Hypothalamus (tissue), 51 donors: ENCODE measurements at places on chromosomes 12 and 14.

GRCh38 chr12:11923067-11923466 is 147.7 kb upstream of the BCL2L14 start:
- DNase-seq, result no peak

GRCh38 chr12:124749725-124750124 is 113.9 kb downstream of the SCARB1 start:
- no peak for DNase-seq

DNA sequence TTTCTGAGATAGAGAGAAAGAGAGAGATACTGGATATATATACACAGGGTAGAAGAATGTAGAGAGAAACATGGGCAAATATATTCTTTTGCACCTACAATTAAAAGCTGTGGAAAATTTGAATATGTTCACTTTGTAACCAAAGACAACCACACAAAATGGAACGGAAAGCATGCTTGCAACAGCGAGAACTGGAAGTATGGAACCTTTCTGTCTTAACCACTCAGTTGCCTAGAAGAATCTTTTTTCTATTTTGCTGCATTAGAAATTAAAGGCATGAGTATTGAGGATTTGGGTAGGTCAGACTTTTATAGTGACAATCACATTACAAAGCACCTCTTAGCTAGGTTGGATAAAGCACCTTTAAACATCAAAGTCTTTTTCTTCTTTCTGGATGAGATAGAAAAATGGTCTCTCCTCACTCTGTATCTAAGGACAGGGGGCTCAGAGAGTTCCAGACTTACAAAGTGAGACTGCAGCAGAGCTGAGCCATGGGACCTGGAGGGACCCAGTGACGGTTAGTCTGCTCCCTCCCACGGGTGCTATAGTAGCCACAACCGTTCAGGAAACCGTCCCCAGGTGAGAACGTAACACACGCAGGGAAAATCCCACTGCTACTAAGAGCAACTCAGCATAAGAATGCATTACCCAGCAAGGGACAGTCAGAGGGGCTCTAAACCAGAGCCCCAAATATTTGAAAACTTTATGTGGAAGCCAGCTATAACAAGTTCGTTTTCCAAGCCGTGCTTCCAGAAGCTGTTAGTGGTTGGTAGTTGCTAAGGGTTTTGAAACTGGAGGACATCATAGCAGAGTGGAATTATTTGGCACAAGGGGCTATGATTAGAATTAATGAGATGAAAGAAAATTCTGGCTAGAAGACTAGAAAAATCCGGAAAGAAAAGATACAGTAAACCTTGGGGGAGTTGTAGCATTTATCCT is 97.1 kb downstream of the DAD1 start:
- no peak for DNase-seq

- no peak for DNase-seq
These were observed 161.7 kb upstream of the PARP11 start for GRCh38 chr12:4034921-4035320.

DNA sequence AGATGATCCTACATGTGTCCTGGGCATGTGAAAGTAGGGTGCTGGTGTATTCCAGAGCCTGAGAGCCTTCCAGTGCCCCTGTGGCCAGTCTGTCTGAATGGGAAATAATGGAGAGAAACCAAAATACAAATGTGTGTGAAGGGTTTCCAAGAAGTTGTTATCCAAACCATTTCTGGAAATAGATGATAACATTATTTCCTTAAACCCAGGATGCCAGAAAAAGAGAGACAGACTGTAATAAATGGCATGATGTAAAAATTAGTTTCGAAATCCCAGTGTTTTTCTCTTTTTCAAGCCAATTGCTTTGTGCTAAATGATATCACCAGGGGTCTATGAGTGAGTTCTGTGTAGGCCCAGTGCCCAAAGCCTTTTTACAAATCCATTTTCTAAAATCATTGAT is 175.3 kb downstream of the PHLDA1 start:
- no peak for DNase-seq

- peak; percentile 23 for DNase-seq
These were observed 194.9 kb upstream of the OR4E1 start for GRCh38 chr14:21868442-21869046.

DNA sequence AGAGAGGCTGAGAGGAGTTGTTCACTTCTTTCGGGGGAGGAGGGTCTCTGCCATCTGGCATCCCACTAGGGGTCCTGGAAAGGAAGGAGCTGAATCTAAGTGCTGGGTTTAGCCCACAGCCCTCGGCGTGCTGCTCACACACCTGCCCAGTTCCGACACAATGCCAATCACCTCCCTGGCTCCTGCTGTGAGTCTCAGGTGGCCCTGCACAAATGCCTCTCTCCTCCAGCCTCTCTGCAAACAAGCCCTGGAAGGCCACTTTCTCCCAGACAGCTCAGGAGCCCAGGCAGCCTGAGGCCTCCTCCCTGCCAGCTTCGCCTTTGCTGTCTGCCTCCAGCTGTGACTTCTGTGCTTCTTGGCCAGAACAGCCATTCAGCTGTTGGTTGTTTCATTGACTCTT is 51.2 kb downstream of the SMIM41 start:
- no peak for DNase-seq

GRCh38 chr12:113936460-113936859 is 29.7 kb downstream of the RBM19 start:
- DNase-seq, result no peak

DNA sequence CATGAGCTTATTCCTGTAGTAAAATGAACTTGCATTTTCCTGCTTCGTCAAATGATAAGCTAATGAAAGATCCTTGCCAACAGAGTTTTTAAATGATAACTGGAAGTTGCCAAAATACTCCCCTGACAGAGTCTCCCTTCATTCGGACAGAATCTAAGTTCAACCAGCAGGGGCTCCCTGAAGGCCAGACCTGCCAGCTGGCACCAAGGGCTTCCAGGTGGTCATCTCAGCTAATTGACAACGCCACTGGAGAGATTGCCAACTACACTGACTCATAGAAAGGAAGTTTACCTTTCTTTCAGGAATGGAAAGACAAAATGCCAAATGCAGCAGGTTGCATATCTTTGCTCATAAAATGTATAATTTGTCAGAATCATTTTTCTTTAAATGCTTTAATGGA is 462.8 kb downstream of the GXYLT1 start:
- DNase-seq, result no peak

- no peak for DNase-seq
These were observed 25.1 kb upstream of the KRT77 start for GRCh38 chr12:52728374-52728773.

- no peak for DNase-seq
These were observed 19.7 kb downstream of the PTPN21 start for GRCh38 chr14:88535149-88535548.

DNA sequence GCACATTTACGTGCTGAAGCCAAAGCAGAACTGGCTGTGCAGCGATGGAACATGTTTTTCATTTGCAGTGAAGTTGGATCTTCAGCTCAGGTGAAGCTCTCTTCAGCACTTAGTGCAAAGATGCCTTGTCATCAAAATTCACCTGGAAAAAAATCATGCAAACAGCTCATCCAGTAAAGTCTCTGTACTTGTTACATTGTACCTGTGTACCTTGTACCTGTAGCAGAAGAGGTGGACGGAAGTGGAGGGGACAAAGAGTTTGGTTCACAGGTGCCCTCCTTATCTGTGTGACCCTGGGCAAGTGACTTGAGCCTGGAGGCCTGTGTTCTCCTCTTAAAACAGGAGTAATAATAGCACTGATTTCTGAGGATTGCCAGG is 54.0 kb downstream of the ADGRD1 start:
- DNase-seq, result no peak

GRCh38 chr14:42378274-42378673 is 771.6 kb downstream of the LRFN5 start:
- no peak for DNase-seq

DNA sequence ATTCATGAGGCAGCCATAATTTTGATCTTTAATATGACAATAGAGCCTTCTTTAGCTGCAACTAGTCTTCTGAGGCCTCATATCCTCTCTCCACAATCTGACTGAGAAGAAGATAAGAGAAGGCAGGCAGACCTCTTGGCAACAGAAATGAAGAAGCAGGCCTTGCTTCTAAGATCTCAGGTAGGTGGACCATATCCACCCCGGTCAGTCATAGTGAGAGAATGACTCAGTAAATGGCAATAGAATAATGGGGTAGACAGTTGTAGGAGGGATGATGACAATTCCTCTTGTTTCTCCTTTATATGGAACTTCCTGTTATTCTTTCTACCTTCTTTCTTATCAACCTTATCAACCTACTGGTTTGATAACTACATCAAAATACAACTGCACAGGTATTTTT is 246.7 kb upstream of the G2E3 start:
- no peak for DNase-seq

DNA sequence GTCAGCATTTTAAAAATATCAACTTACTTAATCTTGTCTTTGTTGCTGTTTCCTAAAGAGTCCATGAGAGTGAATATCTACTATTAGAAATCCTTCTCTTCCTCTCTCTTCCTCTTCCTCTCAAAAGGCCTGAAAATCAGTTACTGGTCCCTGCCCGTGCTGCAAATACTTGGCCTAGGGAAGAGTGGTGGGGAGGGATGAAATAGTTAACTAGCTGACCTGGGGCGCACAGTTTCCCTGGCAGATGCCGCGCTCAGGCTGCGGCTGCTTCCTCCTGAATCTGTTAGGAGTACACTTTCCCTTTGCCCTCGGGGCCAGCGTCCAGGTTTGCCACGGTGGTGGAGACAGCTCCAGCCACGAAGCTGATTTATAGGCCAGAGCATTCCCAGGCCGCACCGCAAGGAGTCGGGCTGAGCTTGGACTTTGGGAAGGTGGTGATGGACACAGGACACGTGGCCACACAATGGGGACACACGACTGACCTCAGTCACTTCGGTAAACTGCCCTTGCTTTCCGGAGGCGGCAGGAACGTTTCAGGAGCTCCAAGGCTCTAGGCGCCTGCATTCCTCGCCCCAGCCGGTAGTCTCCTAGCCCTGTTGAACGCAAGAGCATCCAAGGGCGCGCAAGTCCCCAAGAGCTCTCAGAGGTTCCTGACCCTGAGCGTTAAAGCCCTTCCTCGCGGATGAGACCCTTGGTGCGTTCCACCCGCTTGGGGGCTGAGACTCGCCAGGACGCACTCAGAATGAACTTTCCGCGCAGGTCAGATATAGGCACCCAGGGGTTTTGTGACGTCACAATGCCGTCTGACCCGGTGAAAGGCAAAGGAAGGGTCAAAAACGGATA is 7.1 kb upstream of the ASCL1 start:
- no peak for DNase-seq

DNA sequence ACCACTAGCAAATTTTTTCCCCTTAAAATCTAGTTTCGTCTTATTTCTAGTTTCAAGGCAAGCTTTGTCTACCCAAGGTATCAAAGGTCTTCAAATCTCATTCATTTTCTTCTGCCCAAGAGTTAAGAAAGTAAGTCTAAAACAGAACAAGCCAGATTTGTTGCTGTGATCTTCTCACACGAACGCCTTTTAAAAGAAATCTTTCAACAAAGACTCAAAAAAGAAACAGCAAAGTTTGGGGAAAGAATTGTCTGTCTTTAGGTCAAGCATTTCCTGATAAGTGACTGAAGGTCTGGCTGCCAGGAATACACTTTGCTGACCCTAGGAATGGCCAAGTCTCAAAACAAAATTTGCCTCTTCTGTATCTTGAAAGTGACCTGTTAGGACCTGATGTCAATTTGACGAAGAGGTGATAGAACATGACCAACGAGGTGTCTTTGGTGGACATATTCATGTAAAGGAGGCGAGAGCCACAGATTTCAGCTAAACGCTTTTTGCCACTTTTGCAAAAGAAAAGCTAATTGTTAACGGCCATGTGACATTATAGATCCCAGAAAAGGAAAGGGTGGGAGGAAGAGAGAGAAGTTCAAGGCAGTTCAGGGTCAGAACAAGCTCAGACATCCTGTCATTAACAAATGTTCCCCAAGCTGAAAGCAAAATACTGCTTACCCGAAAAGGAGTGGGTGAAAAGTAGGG is 1.7 kb downstream of the CDK17 start:
- no peak for DNase-seq

DNA sequence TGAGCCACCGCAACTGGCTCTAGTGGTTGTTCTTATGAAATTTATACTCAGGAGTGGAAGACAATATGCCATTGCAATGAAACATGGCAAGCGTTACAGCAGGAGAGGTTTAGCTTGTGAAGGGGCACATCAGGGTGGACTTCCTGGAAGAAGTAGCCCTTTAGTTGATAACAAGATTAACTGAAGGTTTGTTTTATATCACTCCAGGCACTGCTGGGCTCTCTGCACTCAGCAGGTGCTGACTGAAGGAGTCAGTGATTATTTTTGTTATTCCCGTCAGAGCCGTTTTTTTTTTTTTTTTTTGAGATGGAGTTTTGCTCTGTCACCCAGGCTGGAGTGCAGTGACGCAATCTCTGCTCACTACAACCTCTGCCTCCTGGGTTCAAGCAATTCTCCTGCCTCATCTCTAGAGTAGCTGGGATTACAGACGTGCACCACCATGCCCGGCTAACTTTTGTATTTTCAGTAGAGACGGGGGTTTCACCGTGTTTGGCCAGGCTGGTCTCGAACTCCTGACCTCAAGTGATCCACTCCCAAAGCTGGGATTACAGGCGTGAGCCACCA is 17.6 kb upstream of the GPR68 start:
- no peak for DNase-seq

DNA sequence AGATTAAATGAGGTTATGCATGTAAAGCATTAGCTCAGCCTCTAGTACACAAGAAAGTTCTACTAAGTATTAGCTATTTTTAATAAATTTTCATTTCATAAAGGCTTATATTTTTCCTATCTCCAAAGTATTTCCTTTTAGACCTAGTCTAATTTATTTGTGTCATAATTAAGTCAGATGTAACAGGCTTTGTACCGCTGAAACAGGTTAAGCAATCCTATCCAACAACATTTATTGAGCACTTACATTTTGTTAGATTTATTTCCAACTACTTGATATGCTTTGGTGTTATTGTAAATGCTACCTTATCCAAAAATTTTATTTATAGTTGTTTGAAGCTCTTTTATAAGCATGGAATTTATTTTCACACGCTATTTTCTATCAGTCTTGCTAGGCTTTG is 1.8 kb upstream of the PARP2 start:
- DNase-seq, result no peak
